ENCODE measurements at places on chromosomes 5 and 9. TPM values are rescaled to one million over a fixed set of nuclear protein-coding genes. Genes with fewer than 3 reads are reported as not detected.

- no peak overlapping the region for H3K4me3 ChIP-seq
- peak overlapping the region; percentile 20 for H3K27ac ChIP-seq
- no peaks in the 10 kb centered on the region for H3K36me3 ChIP-seq
- no peak for DNase-seq
- peaks cover 44% of the 10 kb centered on the region for H3K4me1 ChIP-seq
These were observed 2.7 kb downstream of the FYB1 start for GRCh38 chr5:39216631-39217030.

DNA sequence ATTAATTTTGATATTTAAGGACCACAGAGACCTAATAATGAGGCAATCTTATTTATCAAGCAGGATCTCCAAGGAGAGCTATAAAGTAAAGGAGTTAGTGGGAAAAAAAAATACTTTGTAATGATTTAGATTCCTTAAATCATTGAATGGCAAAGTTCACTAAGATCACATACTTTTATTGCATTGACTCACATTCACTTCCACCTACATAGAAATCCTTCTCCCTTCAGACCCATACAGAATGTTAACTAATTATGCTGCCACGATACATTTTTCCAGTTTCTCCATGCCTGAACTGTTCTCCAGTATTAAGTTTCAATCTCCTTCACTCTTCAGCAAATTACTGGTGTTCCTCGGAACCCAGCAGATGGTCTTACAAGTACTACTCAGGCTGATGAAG lies 388.7 kb downstream of the EFNA5 start:
- H3K4me1 ChIP-seq: no peaks in the 10 kb centered on the region
- no peak overlapping the region for H3K27ac ChIP-seq
- no peak for DNase-seq
- H3K36me3 ChIP-seq: no peaks in the 10 kb centered on the region
- H3K27me3 ChIP-seq: no peaks in the 10 kb centered on the region

GRCh38 chr5:32027717-32028458 lies 146.2 kb downstream of the GOLPH3 start:
- H3K36me3 ChIP-seq: no peaks in the 10 kb centered on the region
- H3K4me1 ChIP-seq: peaks cover 24% of the 10 kb centered on the region
- H3K27me3 ChIP-seq: no peaks in the 10 kb centered on the region
- H3K4me3 ChIP-seq: no peak overlapping the region
- peak; percentile 80 for DNase-seq
- peak overlapping the region; percentile 74 for H3K27ac ChIP-seq

The N4BP3 gene
- 6.1 TPM for total RNA-seq

GRCh38 chr5:170254056-170254455 lies 21.3 kb downstream of the C5orf58 start:
- H3K4me1 ChIP-seq: peaks cover 19% of the 10 kb centered on the region
- peaks cover 63% of the 10 kb centered on the region for H3K36me3 ChIP-seq
- no peak overlapping the region for H3K4me3 ChIP-seq
- no peak overlapping the region for H3K27ac ChIP-seq

The FAM169A gene
- total RNA-seq: 2.5 TPM

DNA sequence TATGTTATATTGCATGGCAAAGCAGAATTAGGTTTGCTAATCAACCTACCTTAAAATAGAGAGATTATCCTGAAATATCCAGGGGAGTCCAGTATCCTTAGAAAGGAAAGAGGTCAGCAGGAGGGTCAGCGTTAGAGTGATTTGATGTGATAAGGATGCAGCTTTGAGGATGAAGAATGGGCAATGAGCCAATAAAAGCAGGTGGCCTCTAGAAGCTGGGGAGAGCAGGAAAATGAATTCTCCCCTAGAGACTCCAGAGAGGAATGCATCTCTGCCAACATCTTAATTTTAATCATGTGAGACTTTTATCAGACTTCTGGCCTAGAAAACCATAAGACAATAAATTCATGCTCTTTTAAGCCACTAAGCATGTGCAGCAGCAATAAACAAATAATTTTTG lies 65.7 kb upstream of the SYK start:
- no peaks in the 10 kb centered on the region for H3K27me3 ChIP-seq
- no peaks in the 10 kb centered on the region for H3K36me3 ChIP-seq
- H3K4me3 ChIP-seq: no peak overlapping the region
- no peaks in the 10 kb centered on the region for H3K4me1 ChIP-seq
- H3K27ac ChIP-seq: no peak overlapping the region

The PCDHGB5 gene
- total RNA-seq: 4.2 TPM

The SOHLH1 gene
- not detected for total RNA-seq

GRCh38 chr9:118618084-118618483 lies 751.2 kb downstream of the BRINP1 start:
- no peaks in the 10 kb centered on the region for H3K36me3 ChIP-seq
- no peak for DNase-seq
- no peak overlapping the region for H3K27ac ChIP-seq
- no peaks in the 10 kb centered on the region for H3K27me3 ChIP-seq
- no peak overlapping the region for H3K4me3 ChIP-seq

DNA sequence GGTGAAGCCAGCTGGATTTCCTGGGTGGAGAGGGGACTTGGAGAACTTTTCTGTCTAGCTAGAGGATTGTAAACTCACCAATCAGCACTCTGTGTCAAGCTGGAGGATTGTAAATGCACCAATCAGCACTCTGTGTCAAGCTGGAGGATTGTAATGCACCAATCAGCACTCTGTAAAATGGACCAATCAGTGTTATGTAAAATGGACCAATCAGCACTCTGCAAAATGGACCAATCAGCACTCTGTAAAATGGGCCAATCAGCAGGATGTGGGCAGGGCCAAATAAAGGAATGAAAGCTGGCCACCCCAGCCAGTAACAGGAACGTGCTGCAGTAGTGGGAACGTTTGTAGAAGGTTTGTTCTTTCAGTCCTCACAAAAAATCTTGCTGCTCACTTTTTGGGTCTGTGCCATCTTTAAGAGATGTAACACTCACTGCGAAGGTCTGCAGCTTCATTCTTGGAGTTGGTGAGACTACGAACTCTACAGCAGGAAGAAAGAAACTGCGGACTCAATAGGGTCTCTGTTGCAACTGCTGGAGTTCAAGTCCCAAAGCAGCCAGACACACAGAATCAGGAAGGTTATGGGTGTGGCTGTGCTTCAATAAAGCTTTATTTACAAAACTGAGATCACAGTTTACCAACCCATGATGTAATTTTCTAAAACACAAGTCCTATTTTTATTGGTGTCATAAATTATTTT lies 145.7 kb upstream of the ERCC6L2 start:
- DNase-seq: no peak
- no peaks in the 10 kb centered on the region for H3K4me1 ChIP-seq
- H3K36me3 ChIP-seq: no peaks in the 10 kb centered on the region
- H3K27me3 ChIP-seq: no peaks in the 10 kb centered on the region
- no peak overlapping the region for H3K4me3 ChIP-seq
- no peak overlapping the region for H3K27ac ChIP-seq

The FOXD4L4 gene
- total RNA-seq: not detected

DNA sequence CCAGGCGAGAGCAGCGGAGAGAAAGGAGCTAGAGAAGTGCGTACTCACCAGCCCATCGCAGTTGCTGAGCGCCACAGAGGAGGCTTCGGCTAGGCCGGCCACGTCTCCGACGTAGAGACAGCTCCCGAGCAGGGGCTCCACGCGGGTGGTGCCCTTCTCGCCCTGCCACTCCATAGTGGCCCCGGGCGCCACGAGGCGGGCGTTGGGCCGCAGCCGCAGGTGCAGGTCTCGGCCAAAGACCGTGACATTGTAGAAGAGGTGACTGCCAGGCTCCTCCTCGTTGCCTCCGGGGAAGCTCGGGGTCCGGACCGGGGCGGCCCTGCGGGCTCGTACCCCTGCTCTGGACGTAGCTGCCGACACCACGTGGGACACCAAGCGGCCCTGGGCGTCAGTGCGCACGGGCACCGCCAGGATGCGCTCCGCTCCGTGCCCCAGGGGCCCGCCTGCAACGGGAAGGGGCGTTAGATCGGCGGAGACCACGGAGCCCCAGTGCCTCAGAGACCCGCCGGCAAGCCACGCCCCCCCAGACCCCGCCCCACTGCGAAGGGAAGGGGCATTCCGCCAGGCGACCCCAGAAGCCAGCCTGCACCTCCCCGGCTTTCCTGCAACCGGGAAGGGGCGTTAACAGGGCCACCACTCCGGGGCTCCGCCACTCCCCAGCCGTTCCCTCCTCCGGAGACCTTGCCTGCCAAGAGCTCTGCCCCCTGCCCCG lies 1.4 kb downstream of the ADAMTS2 start:
- no peaks in the 10 kb centered on the region for H3K36me3 ChIP-seq
- DNase-seq: peak; percentile 71
- H3K27ac ChIP-seq: peak overlapping the region; percentile 81
- H3K4me3 ChIP-seq: peak overlapping the region; percentile 61
- H3K27me3 ChIP-seq: no peaks in the 10 kb centered on the region

GRCh38 chr9:112348257-112349007 lies 15.0 kb upstream of the PTBP3 start:
- H3K27ac ChIP-seq: no peak overlapping the region
- peaks cover 13% of the 10 kb centered on the region for H3K4me1 ChIP-seq
- no peaks in the 10 kb centered on the region for H3K36me3 ChIP-seq

The NME5 gene
- total RNA-seq: 1.5 TPM

The DNAH5 gene
- 12.5 TPM for total RNA-seq

DNA sequence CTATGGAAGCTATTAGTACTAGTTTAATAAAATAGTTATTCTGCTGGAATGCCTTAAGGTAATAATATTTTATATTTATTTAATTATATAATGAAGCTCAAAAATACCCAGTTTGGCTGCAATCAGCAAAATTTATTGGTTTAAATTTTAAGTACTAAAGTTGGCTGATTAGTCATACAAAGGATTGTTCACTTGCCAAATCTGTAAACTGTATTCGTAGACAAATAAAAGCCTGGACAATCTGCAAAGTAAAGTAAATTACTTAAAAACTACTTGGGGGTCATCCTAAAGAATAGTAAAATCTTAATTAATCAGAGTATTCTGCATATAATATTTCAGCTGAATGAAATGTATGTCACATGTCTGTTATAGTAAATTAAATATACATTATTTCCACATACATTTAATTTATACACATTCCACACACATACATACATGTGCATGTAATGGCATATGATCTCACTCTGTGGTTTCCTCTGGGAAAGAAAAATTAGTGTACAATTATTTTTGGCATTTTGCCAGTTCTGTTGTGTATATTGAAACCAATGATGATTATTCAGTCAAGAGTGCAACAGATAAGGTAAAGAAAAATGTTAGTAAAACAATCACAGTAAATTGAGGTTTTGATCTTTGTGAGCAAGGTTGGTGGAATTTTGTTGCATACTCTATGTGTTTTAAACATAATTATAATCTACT lies 455.9 kb downstream of the CDH9 start:
- no peak for DNase-seq
- no peak overlapping the region for H3K27ac ChIP-seq
- no peaks in the 10 kb centered on the region for H3K36me3 ChIP-seq
